NCI-H226 (cell line): ENCODE measurements at places on chromosomes 12 and 14.

DNA sequence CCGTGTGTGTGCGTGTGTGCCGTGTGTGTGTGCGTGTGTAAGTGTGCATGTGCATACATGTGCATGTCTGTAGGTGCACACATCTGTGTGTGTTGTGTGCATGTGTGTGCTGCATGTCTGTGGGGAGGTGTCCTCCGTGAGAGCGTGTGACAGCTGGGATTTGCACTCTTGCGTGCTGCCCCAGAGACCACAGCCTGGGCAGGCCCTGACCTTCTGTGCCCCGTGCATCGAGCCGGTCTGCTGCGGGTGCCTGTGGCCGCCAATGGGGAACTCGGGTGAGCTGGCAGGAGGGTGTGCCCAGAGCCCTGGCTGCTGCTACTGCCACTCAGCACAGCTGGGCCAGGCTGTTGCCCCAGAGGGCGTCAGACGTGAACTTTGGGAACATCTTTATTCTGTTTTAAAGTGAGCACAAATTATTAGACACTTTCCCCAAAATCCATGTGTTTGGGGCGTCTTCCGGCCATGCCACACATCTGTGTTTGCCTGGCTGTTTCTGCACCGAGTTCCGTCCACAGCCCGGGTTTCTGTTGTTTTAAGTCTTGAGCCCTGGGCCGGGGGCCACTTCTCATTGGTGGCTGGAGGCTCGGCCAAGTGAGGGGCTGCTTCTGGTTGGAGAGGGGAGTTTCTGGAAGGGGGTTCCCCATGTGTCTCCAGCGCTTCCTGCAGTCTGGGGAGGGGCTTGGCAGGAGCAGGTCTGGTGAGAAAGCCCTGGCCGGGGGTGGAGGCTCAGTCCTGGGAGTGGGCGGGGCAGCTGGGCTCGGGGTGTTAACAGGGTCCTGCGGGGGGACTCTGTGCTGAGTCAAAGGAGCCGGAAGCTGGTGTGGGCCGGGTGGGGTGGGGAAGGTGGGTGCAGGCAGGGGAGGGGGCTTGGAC, 7.6 kb downstream of the CEP170B start:
- DNase-seq, result peak; percentile 12

DNA sequence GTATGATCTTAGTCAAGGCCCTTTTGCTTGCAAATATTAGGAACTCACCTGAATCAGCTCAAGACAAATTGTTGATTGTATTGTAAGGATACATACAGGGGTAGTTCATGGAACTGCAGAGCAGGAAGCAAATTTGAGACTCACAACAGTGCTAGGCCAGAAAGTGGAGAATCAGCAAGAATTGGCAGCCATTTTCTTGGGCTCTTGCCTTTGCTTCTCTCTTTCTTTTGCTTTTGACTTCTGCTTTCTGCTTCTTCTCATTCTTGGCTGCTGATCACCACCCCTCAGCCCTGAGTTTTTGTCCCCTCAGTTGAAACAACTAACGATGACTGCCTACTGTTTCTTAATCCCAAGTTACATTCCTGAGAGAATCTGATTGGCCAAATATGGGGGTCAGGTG, 34.8 kb downstream of the KCNK13 start:
- DNase-seq, result no peak

DNA sequence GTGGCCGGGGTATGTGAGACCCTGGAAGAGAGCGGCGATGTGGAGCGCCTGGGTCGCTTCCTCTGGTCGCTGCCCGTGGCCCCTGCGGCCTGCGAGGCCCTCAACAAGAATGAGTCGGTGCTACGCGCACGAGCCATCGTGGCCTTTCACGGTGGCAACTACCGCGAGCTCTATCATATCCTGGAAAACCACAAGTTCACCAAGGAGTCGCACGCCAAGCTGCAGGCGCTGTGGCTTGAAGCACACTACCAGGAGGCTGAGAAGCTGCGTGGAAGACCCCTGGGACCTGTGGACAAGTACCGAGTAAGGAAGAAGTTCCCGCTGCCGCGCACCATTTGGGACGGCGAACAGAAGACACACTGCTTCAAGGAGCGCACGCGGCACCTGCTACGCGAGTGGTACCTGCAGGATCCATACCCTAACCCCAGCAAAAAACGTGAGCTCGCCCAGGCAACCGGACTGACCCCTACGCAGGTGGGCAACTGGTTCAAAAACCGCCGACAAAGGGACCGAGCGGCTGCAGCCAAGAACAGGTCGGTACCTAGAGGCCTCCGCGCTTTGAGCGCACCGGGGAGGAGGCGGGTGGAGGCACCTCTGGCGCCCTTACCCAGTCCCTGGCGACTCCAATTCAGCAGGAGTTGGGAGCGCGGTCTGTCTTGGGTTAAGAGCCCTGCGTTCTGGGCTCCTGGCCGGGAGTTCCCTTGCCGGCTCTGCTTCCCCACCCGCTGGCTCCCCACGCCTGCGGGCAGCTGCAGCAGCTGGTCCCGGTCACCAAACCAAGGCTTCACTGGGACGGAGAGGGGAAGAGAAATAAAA, 700 bp downstream of the SIX6 start:
- DNase-seq, result no peak

- DNase-seq, result no peak
Observed at GRCh38 chr14:32304296-32304695, 24.8 kb upstream of the AKAP6 start.

- DNase-seq, result no peak
Observed at GRCh38 chr12:98110536-98110935, 404.9 kb upstream of the TMPO start.

GRCh38 chr12:124233846-124234640, 60.9 kb upstream of the RFLNA start:
- DNase-seq, result peak; percentile 90

DNA sequence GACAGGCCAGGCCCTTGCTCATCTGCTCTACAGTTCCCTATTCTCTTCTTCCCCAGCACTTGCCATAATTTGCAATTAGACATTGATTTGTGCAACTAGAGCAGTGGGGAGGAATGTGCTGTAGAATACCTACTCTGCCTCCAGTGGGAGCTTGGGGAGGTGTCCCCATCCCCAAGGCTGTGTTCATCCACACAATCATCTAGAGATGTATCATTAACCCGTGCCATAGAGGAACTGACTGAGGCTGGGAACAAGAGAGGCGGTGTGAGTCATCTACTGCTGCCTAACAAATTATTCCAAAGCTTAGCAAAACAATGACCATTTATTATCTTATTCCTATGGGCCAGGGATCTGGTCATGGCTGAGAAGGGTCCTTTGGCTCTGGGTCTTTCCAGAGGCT, 5.1 kb upstream of the OTUB2 start:
- DNase-seq, result no peak

DNA sequence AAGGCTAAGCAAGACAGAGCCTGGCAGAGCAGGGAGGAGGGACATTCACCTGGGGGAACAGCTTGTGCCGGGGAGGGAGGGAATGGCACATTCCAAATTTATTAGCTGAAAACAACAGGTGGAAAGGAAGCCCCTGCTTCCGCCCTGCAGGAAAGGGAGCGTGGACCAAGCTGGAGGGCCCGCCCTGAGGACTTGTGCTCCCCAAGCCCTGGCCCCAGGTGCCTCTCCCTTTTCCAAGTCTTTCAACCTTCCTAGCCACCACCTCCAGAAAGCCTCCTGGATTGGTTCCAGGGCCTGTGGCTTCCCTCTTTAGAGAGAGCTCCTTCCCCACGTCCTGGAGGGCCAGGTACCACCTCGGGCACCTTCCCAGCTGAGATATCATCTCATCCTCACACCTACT, 2.7 kb downstream of the DEGS2 start:
- no peak for DNase-seq

- DNase-seq, result no peak
Observed at GRCh38 chr12:108823804-108824203, 33.6 kb downstream of the SSH1 start.

DNA sequence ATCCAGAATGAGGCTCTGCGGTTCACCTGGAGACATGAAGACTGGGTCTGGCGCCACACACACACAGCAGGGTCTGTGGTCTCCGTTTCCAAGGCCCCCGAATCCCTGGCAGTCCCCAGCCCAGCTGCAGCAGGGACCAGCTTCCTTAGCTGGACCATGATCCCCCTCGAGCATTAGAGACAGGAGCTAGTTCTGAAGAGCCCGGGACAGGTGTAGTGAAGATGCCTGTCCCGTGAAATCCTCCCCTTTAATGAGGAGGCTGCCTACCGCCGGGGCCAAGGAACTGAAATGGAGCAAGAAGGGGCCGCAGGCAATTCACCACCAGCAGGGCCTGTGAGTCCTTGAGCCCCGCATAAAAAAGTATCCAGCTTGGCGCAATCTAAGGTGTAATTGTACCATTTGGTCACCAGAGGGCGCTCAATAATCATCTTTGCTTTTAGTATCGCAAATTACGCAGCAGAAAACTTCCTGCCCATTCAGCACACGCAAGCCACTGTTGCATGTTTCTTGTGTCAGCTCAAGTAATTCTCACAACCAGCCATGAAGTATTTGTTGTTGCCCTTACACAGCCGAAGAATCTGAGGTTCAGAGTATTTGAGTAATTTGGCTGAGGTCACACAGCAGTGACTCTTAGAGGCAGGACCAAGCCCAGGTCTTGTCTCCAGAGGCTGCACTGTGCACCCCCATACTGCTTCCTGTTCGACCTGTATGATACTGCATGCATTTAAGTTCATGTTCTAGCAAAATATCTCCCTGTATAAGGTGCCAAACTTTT, 54.3 kb upstream of the PPP2R5C start:
- peak; percentile 47 for DNase-seq
